ENCODE measurements at places on chromosomes 5 and 9. TPM values are rescaled to one million over a fixed set of nuclear protein-coding genes. Genes with fewer than 3 reads are reported as not detected.

DNA sequence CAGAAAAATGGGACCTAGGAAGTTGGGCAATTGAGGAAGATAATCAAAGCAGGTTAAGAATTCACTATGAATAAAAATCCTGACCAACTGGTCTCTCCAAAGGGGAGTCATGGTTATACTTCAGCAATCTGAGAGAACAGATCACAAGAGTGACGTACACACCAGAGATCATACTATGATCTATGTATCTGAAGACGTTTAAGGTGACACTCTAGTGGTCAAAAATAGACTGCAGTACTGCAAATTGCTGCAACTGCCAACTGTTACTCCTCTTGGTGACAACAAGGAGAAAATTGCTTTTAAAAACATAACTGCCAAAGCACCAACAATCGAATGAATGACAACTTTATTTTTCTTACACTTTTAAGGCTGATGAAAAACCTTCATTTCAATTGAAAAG, 4.9 kb downstream of the AK6 start:
- no peak for DNase-seq

DNA sequence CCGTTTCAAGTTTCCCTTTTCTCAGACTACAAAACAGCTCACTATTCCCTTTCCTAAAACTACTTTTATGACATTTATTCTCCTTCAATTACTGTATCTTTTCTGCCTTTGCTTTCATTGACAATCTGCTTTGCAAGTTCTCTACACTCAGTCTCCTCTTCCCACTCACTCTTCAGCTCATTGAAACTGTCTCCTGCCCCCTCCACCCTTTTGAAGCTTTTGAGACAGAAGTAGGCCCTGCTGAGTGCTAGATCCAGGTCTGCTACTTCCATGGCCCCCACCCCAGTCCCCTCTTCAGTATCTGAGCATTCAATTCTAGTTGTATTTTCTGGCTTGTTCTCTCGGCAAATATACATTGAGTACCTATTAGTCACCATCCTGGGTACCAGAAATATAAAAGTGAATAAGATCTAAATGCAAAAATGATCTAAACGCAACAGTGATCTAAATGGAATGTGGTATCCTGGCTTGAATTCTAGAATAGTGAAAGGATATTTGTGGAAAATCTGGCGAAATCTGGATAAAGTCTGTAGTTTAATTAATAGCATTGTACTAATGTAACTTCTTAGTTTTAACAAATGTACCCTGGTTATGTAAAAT, 58.4 kb downstream of the OR2K2 start:
- DNase-seq, result no peak

- DNase-seq, result no peak
Observed at GRCh38 chr5:102711525-102712385, 43.4 kb upstream of the PAM start.

GRCh38 chr9:120711841-120712538, 2.3 kb downstream of the MEGF9 start:
- no peak for DNase-seq

DNA sequence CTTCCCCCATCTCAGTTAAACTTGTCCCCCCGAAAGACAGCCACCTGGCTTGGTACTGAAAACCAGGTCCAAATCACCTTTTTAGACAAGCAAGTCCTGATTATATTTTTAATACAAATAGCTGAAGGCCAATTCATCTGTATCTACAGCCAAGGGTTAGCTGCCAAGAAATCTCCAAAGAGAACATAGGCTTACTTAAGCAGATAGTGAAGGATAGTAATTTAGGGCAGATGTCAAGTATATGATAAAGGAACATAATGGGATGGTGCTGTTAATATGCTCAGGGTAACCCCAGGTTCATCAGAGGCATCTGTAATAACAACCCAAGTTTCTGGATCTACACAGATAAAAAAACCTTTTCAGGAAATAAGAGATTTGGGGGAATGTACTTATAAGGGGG, 133.0 kb downstream of the EBF1 start:
- no peak for DNase-seq

- DNase-seq, result no peak
Observed at GRCh38 chr5:65919773-65920172, 6.6 kb upstream of the ERBIN start.

DNA sequence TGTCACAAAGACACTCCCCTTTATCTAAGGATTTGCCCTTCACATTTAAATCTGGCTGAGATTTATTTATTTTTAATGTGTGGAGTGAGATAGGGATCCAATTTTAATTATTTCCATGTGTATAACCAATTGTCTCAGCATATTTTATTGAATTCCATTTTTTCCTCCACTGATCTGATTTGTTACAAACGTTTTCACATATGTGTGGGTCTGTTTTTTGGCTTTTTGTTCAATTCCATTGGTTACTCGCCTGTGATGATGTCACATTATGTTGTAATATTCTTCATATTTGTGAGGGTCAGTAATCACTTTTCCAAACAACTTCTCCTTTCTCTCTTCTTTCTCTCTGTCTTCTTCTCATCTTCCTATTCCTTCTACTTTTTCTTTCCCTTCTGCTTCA, 278.3 kb upstream of the RFX3 start:
- no peak for DNase-seq

DNA sequence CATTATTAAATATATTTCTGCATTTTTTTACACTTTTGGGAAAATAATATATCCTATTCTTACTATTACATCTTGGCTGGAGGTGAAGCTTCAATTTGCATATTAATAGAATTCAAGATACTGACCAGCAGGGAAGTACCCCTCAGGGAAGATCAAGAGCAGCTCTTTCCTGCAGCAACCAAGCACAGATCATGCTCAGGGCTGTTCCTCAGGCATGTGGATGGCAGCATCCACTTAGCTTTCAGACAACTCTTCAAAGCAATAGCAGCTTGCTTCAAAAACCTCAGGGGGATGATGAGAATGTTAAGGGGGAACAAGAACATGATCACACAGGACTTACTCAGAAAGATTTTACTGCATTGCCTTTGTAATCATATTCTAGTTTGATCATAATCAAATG, 731.8 kb downstream of the SEMA5A start:
- DNase-seq, result no peak

DNA sequence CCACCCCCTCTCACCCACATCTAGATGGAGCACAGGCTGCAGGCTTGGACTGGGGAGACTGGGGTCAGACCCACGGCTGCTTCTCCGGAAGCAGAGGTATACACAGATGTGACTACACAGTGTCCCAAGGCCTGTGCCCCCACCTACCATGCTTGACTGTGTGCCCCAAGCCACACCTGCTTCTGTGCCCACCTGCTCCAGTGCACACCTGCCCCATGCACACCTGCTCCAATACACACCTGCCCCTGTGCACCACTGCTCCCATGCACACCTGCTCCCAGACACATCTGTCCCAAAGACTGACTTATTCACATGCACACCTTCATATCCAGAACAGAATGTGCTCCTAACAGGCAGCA, 5.5 kb upstream of the COL5A1 start:
- DNase-seq, result peak; percentile 17

GRCh38 chr9:27726244-27727081, 153.2 kb upstream of the C9orf72 start:
- DNase-seq, result peak; percentile 80

DNA sequence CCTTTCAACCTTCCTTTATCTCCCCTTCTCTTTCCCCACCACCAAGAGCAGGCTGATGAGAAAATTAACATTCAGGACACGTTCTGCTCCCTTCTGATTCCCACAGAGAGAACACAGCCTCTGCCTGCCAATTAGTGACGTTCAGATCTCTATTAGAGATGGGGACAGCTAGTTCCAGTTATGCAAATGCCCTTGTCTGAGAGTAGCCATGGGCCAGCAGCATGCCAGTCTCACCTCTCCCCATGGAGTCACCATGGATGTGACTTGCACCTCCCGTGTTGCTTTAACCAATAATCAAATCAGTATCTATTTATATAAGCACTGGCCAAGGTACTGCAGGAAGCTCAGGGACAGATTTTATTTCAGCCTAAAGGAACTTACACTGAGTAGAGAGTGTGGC, 61.3 kb downstream of the KCNIP1 start:
- DNase-seq, result no peak

DNA sequence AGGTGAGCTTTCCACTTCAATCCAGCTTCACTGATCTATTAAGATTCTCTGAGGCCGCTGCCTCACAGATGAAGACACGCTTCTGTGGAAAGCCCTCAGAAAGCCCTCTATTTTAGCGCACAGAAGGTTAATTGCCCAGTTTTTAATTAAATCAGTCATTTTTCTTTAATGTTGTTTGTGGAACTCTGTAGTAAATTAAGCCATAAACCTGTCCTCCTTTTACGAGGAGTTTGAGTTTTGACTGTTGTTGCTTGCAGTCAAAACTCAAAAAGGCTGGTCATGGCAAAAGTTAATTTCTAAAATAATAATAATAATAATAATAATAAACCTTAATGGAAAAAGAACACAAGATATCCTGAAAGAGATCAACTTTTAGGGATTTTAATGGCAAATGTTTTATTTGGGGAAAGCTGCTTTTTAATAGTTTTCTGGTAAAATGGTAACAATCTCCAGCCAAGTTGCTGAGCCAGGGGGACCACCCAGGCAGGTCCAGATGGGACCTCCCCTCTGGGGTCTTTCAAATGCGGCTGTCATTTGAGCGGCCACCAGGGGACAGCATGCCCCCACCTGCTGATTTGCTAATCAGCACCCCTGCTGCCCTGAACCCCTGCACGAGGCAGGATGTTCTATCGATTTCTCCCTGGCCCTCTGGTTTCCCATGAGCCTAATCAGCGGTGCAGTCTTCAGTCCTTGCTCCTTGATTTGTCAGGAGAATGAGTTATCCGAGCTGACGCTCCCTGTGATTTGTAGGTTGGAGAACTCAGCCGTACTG, 247.2 kb downstream of the FSTL4 start:
- no peak for DNase-seq

DNA sequence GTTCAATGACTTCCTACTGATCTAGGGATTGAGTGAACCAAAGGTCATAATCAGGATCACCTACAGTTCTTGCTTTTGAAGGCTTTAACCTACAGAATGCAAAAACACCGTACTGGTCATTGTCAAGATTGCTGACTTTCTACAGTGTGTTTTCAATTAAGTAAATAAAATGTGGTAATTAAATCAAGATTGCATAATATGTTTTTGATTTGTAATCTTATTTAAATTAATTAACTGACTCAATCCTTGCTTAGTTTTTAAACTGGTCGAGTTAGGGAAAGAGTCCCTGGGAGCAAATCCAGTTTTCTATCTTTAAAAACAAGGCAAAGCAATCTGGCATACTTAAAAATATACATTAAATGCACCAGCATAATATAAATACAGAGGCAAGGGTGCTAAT, 125.9 kb downstream of the NFIB start:
- no peak for DNase-seq

Gene ENTREP1
- 4.1 TPM for total RNA-seq

Gene GPBP1
- total RNA-seq, result 74.0 TPM

Gene YTHDC2
- 19.3 TPM for total RNA-seq
